Metanephros (tissue), 2 donors: ENCODE measurements at places on chromosomes 3 and 15. TPM values are rescaled to one million over a fixed set of nuclear protein-coding genes. Genes with fewer than 3 reads are reported as not detected.

Gene NANOGP8
- 1.7 TPM for total RNA-seq

Gene LRRN1
- total RNA-seq, result 8.3 TPM

Gene SLC9C1
- 1.5 TPM for total RNA-seq

Gene PLD1
- total RNA-seq, result 29.8 TPM

Gene DUOXA2
- not detected for total RNA-seq

Gene C3orf85
- total RNA-seq, result 3.6 TPM

Gene SEMA3F
- total RNA-seq, result 42.8 TPM

Gene FES
- total RNA-seq, result 52.4 TPM

Gene HTR3C
- total RNA-seq, result not detected

Gene CSPG4
- 45.7 TPM for total RNA-seq

Gene ARL14
- not detected for total RNA-seq

Gene APBA2
- total RNA-seq, result 15.9 TPM

Gene BDH1
- total RNA-seq, result 32.3 TPM

Gene CSPG5
- total RNA-seq, result 1.3 TPM

Gene P3H2
- total RNA-seq, result 73.9 TPM

Gene RTP3
- total RNA-seq, result not detected

Gene LAMB2
- 537 TPM for total RNA-seq
